HT1080 (cell line): ENCODE measurements at places on chromosomes 7 and 10.

- DNase-seq: no peak
These were observed at the start of gene RELN for GRCh38 chr7:103989200-103989784. RELN (minus strand) TSS chr7:103989658; CDS start chr7:103989356, 302 bp downstream.

- DNase-seq: no peak
These were observed 828.7 kb upstream of the LRRN3 start for GRCh38 chr7:110262251-110262650.

GRCh38 chr7:2016021-2016631, 216.6 kb downstream of the MAD1L1 start:
- no peak for DNase-seq

DNA sequence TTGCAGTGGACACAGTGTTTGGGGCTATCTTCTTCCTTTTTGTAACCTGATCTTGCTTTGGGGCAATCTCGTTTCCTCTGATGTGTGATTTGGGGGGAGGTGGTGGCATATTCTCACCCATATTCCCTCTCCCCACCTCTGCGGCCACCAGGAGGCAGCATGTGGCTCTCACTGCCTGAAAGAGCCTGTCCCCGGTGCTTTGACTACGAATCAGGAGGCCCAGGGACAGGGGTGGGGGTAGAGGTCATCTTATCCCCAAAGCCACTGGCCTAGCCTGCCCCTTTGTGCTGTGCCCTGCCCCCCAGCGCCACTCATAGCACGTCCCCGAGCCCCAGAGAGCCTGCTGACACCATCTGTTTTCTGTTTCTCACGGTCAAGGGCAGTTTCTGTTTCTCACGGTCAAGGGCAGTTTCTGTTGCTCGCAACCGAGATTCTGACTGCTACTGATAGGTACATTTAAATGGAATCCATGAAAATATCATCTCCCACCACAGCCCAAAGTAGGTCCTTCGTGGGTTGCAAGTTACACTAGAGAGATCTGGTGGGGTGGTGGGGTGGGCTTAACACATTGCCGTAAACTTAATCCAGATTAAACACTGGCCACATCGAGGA, 28.2 kb downstream of the PHYH start:
- peak; percentile 15 for DNase-seq

GRCh38 chr7:140267381-140268226, 90.8 kb upstream of the KDM7A start:
- DNase-seq: no peak

DNA sequence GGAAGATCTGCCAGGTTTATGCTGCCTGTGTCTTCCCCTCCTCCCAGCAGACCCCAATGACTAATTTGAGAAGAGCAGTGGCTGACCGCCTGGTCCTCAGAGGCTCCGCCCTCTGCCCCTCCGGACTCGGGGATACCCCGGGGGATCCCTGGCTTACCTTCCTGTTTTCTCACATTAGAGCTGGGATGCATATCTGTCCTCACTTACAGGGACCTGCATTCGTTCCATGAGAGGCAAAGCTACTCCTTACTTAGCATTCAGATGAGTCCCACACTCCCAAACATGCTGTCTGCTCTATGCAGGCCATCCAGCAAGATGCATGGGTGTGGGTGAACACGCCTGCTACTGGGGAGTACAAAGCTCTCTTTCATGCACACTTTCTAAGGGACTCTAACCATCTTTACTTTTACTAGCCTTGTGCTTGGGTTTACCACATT, 24.0 kb downstream of the VOPP1 start:
- no peak for DNase-seq

DNA sequence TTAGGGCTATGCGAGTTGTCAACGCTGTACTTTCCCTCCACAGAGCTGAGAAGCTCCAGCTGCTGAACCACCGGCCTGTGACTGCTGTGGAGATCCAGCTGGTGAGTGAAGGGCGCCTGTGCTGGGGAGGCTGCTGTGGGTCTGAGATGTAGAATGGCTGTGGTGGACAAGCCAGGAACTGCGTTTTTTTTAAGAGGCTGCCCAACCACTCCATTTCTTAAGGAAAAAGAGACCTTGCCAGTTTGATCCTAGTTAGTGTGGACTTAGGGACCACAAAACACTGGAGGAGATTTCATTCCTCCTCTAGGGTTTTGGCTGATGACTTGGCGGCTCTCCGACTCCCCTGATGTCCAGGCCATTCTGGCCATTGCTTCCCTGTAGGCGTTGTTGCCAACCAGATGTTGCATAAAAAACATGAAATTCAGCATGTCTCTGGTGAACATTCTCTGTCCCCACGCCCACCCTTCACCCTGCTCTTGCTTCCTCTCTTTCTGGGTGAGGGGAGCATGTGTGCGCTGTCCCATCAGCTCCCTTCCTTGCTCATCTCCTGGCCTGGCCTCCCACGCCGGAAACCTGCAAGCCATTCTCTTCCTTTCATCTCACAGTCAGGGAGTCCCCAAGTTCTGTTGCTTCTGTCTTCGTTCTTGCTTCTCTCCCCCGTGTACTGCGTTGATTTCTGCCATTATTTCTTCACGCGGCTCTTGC, 30.9 kb downstream of the CRCP start:
- no peak for DNase-seq

DNA sequence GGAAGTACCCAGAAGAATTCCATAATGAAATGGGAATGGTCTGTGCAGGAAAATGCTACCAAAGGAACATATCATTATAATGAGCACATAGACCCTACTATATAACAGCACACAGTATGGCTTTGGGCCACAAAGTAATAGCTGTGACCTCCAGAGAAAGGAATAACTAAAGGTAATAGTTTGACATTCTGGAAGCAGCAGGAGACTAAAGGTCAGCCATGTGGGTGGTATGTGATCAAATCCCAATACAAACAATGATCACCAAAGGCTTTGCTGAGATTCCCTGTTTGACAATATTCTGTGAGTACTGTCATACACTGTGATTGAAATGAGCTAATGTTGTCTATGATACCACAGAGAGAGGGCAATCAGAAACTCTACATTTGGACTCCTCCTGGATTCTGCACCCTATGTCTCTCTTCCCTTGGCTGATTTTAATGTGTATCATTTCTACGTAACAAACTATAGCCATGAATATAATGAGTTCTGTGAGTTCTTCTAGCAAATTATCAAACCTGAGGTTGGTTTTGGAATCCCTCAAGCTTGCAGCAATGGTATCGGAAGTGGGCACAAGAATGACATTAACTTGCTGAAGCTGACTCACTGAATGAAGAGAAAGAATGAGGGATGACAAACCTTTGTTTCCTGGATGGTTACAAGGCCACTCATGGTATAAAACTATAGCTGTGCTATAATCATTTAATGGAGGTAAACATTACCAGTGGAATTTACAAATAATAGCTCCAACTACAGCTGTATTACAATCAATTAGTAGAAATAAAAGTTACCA, 99.6 kb downstream of the JMJD1C start:
- peak; percentile 83 for DNase-seq

DNA sequence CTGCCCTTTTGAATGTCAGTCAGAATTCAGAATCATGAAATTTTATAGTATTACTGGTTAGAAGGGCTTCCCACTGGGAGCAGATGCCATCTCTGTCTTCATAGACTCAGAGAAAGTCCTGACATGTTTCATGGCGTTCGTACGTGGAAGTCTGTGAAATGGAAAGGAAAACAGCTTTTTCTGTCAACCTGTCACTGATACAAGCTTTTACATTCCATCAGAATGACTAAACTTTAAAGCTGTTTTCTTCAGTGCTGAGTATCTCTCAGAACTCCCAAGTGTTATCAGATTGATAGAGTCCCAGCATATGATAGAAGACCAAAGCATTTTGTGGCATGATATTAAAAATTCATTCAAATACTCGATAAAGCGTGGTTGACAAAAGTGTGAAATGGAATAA, 726.7 kb upstream of the GALNT17 start:
- DNase-seq: no peak

GRCh38 chr7:113521468-113521867, 397.3 kb downstream of the PPP1R3A start:
- DNase-seq: peak; percentile 85

DNA sequence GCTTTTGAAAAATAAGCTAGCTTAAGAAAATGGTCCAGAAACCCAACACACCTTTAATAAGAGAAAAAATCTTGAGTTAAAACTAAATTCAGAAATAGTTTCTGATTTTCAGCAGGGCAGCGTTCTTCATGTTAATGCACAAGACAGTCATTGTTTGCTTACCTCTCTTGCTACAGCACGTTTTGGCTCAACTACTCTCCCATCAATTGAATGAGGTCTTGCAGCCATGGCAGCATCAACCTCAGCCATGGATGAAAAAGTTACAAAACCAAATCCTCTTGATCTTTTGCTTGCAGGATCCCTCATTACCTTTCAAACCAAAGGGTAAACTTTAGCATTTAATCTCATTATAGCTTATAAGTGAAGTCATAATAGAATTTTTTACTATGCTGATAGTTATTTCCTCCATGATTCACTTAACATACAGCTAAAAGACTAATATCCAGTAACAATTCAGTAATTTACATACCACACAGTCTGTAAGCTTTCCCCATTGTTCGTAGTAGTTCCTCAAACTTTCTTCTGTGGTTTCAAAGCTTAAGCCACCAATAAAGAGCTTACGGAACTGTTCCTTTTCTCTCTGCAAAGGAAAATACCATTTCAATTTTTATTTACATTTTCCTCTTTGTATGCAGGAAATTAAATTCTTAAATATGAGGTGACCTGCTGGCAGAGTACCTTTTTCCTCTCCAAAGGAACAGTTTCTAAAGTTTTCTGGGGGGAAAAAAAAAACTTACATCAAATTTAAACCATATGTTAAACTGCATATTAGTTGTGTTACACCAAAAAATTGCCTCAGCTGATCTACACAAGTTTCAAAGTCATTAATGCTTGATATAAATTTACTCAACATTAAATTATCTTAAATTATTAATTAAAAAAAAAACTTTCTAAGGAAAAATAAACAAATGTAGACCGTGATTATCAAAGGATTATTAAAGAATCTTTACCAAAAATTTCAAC, 3.1 kb downstream of the HNRNPA2B1 start:
- DNase-seq: no peak

GRCh38 chr10:126062131-126063032, 166.0 kb downstream of the FANK1 start:
- DNase-seq: peak; percentile 97

- no peak for DNase-seq
These were observed 32.6 kb downstream of the ANTXRL start for GRCh38 chr10:46319389-46319788.

GRCh38 chr7:108037741-108038140, 34.8 kb upstream of the LAMB1 start:
- no peak for DNase-seq

DNA sequence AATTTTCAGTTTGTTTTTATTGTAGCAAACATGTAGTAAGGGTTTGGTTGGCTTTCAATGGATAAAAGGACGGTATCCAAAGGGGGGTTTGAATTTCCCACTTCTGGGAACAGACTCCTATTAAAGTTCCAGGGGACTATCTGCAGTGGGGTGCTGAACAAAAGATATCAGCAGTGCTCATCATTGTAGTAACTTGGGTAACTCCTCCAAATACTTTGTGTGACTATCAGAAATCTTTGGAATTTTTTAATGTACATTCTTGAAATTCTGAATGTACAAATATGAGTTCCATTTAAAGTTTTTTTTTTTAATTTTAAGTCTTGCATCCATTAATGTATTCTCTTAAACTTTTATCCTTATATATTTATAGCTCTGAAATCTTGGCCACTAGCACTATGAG, 42.1 kb downstream of the CYP51A1 start:
- DNase-seq: no peak

DNA sequence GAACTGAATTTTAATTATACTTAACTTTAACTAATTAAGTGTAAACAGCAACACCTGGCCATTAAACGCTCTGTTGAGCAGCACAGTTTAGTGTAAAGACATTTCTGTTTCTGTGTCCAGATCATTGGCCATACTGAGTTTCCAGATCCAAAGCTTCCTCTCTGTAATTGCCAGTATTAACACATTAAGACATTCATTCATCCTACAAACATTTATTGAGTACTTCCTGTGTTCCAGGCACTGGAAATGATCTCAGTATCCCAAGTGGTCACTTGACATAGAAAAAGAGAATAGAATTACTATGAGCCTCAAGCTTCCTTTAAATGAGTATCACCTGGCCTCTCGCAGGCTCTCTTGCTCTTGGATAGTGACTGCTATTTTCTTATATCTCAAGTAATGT, 618.1 kb downstream of the SORCS3 start:
- no peak for DNase-seq

DNA sequence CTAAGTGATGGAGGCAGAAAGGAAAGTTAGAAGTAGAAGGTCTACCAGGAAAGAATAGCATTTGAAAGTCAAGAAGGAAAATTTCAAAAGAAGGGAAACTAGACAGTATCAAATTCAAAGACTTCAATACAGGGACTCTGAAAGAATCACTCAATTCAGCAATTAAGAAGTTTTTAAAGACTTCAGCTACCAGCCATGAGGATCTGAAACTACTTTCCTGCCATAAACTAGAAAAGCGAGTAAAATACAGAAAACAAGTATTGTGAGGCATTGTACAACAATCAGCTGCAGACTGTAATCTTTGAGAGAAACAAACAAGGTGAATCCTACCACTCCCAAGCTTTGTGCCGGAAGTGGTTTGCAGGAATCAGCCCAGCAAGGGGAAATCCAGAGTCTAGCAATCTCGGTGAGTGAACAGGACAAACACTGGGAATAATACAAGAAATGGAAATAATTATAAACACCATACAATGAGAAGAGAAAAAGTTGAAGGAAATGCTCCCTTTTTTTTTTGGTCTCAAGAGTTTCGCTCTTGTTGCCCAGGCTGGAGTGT, 62.4 kb downstream of the ARHGAP12 start:
- DNase-seq: peak; percentile 14

DNA sequence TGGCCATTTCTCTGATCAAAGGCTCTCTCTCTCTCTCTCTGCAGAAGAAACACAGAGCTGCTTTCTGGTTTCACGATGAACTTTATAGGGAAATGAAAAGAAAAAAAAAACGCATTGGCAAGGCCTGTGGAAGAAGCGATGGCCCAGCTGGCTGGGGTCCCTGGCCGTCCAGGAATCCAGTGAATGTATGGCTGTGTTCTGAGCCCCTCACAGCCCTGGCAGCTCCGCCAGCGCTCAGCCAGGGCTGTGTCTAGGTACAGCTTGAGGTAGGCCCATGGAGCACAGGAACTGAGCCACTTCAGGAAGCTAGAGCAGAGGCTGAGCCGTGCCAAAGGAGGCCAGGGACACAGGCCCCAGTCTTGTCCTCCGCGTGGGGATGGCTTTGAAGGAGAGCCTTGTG, 13.1 kb upstream of the UCMA start:
- no peak for DNase-seq

DNA sequence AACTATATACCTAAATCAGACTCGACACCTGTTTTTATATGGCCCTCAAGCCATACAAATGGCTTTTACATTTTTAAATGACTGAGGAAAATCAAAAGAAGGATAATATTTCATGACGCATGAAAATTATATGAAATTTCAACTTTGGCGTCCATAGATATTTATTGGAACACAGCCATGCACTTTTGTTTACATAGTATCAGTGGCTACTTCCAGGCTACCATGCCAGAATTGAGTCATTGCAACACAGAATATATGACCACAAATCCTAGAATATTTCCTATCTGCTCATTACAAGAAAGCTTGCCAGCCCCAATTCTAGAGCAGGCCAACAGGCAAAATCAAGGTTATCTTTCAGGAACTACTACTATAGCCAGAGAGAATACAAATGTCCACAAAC, 29.3 kb downstream of the AFAP1L2 start:
- no peak for DNase-seq
